ENCODE measurements at places on chromosomes 12 and 14.
A peak's percentile ranks its signal among the peaks of the same experiment; 100 is the strongest.

GRCh38 chr12:48936379-48936979, 11.2 kb upstream of the FKBP11 start:
- DNase-seq: peak; percentile 10

DNA sequence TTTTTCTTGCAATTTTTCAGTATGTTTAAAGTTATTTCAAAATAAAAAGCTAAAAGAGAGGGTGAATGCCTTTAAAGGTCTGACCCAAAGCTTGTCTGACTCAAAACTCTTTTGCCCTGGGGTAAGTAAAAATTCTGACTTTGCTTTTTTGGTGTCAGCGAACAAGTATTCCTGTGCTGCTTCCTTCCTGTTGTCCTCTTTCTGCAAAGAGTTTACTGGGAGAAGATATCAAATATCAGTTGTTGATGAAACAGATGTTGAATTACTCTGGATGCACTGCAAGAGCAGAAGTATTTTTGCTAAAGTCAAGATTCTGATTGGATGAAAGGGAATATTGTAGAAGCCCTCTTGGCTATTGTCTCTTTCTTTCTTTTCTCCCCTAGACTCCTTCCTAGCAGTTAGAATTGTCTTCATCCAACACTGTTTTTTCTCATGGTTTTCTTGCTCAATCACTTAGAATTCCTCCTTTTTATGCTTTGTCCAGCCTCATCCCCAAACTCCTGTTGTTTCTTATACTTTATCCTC, 62.0 kb downstream of the DACT1 start:
- DNase-seq: no peak

GRCh38 chr14:66442953-66443571, 43.1 kb upstream of the CCDC196 start:
- DNase-seq: no peak

DNA sequence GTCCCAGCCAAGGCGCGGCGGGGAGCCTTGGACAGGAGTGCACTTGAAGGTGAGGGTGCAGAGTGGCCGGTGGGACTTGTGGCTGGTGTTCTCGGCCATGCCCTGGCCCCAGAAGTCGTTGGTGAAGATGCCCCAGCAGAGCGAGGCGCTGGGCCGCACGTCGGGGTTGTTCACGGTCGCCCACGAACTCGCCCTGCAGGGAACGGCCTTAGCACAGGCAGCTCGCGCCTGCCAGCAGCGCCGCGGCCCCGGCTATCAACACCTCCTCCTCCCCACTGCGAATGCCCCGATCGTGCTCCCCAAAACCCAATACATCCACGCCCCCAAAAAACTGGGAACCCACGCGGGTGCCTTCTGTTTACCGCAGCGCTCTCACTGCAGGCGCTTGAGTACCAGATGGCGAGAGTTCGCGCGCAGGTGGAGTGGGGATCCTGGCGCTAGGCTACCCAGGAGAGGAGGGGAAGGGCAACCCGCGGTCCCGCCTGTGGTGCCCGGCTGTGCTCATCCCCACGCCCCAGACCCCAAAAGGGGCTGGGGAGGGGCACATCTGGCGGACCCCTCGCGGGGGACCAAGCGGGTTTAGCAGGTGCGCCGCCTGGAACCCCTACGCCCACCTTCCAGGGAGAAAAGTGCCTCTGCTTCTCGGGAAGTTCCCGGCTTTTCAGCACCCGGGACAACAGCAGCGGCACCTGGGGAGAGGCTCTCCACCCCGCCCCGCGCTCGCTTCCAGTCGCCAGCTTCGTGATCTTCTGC, 386.3 kb upstream of the TMTC1 start:
- DNase-seq: no peak

GRCh38 chr12:116818341-116818856, 62.8 kb downstream of the HRK start:
- DNase-seq: no peak

- no peak for DNase-seq
Observed at GRCh38 chr12:84136862-84137367, 775.7 kb downstream of the SLC6A15 start.

DNA sequence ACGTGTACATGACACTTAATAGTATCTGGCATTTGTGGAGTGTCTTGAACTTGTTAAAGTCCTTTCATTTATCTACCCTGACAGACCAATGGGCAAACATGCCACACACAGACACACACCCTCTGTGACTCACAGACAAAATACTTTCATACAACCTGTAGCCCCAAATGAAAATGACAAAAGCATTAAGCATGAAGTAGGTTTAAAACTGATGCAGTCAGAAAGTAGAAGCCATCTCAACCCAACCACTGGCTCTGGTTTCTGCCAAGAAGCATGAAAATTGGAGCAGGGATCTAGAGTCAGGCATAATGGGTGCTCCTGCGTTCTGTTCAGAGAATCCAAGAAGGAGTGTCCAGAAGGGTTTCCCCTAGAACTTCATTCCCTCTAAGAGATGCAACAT, 23.1 kb upstream of the KRT77 start:
- no peak for DNase-seq

DNA sequence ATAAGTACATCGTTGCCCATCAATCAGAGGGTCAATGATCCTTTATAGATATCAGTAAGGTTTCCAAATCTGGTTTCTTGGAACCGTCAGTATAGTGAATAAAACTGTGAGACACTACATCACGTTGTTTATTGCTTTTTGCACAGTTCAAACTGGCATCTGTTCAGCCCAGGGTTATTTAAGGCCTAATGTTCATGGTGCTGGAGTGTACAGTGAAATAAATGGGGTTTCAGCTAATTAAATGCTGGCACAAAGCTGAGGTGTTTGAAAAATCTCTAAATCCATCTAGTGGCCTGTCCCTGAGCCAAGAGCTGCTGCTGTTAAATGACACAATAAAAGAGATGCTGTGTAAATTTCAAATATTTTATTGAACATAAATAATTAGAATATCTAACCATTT, 69.9 kb downstream of the RPS29 start:
- DNase-seq: no peak

- DNase-seq: no peak
Observed at GRCh38 chr12:69431591-69432222, 38.5 kb upstream of the FRS2 start.

DNA sequence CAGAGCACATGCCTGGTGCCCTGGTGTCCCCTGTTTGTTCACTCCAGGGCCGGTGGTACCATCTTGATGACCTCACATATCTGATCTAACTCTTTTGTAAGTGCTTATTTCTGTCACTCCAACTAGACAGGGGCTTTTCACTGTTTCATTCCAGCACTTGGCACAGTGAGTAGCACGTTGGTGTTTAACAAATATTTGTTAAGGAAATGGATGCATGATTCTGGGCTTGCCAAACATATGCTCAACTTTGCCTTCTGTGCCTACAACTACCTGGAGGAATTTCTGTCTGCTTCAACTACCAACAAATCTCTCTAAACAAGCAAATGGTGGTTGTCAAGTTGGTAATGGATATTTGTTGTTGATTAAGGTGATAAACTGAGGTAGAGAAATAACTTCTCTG, 31.6 kb downstream of the PDE6H start:
- no peak for DNase-seq

DNA sequence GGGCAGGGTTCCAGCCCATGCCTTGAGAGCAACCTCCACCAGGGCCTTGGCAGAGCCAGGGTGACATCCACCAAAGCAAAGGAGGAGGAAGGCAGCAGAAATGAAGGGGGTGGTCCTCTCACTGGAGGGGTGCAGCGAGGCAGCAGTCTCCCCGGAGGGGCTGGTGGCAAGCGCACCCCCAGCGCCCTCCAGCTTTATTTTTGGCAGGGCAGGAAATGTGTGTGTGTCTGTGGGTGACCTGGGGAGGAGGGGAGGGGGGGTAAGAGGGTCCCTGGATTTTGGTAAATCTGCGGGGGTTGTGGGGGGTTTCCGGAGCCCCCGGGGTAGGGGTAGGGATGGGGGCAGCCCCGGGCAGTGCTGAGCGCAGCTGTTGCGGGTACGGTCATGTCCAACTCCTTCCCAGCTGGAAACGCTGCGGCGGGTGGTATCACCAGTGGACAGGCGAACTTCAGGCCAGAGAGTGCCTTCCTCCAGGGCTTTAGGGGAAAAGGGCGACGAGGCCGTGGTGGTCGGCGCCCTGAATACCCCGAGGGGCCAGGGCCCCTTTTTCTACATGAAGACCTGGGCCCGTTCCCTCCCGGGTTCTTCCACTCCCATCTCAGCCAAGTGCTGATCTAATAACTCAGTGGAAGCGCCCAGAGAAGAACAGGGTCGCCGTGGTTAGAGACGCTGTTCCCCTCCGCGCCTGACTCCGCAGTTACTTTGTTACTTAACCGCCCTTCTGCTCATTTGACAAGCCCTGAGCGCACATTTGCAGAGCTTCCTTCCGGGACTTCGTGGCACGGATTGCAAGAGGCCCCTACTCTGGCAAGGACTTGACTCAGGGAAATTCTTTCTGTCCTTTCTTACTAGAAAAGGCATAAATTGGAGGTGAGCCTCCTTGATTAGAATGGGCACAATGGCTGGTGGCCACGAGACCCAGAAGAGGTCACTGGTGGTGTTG, 55.2 kb downstream of the FOS start:
- no peak for DNase-seq

GRCh38 chr12:64813723-64814122, 10.7 kb upstream of the TBC1D30 start:
- DNase-seq: no peak

DNA sequence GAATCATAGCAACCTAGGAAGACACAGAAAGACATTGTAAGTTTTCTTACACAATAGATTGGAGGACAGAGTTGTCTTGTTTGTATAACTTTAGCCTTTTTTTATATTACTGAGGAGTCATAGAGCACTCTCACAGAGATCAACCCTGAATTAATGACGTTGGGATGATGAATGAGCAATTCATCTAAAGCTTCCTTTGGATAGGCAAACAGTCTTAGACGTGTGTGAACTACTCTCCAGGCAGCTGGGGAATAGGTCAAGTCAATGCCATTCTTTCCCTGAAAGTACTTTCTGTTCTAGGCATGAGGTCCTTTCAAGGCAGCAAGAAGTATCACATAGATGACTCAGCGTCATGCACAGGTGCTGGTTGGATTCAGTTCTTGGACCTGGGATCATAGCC, 369.1 kb upstream of the NOVA1 start:
- DNase-seq: no peak

- no peak for DNase-seq
Observed at GRCh38 chr12:118494776-118495175, 118.4 kb downstream of the SUDS3 start.

DNA sequence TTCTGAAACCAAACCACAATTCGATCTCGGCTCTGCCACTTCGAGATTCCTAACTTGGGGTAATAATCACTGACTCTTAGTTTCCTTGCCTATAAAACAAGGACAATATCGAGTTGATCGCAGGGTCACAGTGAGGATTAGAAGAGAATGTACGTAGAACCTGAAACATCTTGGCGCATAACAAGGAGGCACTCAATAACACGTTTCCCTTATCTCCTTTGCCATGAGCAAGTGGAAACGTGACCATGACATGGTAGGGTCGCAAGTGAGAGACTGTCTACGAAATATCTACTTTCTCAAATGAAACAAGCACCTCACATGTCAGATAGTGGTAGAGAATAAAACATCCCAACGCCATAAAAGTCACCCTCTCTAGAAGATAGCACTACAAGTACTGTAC, 2.3 kb downstream of the DICER1 start:
- no peak for DNase-seq

- DNase-seq: no peak
Observed at GRCh38 chr14:19920021-19920657, at the start of gene OR4K5. TSS of gene OR4K5 (plus strand) at chr14:19920607. CDS start at chr14:19920607, 0 bp downstream.

- DNase-seq: no peak
Observed at GRCh38 chr12:22321638-22322037, 12.9 kb downstream of the ST8SIA1 start.

DNA sequence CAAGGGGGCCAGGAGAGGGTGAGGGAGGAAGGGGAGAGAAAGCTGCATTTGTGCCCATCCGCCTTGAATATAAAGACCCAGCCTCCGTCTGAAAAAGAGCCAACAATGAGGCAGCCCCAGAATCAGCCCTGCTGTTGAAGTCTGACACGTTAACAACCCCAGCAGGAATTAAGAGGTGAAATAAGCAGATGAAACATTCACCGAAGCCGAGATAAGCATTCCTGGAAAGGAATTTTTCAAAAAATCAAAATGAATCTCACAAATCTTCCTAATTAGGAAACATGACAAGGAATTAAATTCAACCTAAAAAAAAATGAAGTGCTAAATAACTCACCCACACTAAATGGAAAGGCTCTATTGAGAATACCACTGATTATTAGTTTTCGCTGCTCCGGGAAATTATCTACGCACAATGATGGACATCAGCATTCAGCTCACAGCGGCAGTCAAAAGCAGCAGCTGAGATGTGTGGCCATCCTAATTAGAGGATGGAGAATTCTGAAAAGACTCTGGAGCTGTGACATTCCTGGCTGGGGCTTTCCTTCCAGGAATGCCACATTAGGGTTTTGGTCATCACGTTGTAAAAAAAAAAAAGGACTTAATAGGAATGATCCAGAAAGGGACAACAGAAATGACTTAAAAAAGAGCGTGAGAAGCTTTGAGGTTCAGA, 8.2 kb upstream of the PARP11 start:
- DNase-seq: no peak

DNA sequence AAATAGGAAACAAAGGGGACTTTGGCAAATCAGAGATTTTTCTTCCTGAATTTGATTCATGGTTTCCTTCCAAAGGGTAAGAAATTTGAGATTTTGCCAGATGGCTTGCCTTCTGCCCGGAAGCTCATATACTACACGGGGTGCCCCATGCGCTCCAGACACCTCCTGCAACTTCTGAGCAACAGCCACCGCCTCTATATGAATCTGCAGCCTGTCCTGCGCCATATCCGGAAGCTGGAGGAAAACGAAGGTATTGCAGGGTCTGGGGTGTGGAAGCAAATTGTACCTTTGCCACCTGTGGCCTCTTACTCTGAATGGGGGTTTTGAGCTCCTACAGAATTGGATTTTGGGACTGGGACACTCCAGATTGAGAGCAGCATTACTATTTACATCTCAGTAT, 63.5 kb downstream of the FRMD6 start:
- DNase-seq: no peak

GRCh38 chr12:62001424-62001823, 258.8 kb upstream of the USP15 start:
- no peak for DNase-seq

GRCh38 chr12:111673503-111673902, 12.3 kb downstream of the BRAP start:
- DNase-seq: no peak

DNA sequence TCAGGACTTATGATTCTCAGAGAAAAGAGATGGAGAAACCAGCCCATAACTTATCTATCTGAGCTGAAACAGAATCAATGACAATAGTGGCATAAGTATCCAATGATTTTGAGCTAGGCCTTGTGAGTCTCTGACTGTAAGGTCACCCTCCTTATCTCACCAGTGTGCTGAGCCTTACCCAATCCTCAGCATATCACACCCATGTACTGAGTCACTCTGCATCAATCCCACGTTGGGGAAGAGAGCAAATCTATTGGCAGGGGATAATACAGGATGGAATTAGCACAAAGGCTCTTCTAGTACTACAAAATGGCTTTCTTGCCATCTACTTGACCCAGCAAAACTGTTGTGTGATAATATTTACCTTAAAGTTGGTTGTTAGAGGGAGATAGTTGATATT, 997.8 kb downstream of the NRXN3 start:
- DNase-seq: no peak

GRCh38 chr12:54564768-54565167, 15.4 kb downstream of the PDE1B start:
- DNase-seq: no peak

GRCh38 chr14:52545584-52546317, 6.6 kb downstream of the TXNDC16 start:
- DNase-seq: no peak

Measured in NCI-H187 (cell line).